ENCODE measurements at places on chromosomes 7 and 10.

- DNase-seq = no peak
Observed at GRCh38 chr7:36119005-36119706, 33.9 kb upstream of the EEPD1 start.

- no peak for DNase-seq
Observed at GRCh38 chr7:108071551-108071950, 58.6 kb downstream of the LAMB4 start.

GRCh38 chr10:82618007-82618406 is 743.0 kb downstream of the NRG3 start:
- DNase-seq = no peak

DNA sequence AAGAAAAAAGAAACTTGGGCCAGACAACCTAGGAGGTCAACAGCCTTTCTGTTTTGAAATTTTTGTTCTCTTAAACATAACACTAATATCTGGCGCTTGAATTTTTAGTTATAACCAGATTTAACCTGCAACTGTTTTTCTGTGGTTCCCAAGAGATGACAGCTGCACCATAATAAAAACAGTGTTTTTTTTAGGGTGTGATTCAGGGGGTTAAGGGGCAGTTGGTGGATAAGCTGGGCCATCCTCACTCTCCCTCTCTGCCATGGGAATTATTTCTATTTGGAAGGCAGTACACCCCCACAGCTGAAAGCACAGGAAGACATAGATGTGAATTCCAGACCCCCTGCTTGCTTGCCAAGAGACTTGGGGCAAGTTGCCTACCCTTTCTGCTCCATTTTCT is 20.1 kb upstream of the TM9SF3 start:
- DNase-seq = no peak

DNA sequence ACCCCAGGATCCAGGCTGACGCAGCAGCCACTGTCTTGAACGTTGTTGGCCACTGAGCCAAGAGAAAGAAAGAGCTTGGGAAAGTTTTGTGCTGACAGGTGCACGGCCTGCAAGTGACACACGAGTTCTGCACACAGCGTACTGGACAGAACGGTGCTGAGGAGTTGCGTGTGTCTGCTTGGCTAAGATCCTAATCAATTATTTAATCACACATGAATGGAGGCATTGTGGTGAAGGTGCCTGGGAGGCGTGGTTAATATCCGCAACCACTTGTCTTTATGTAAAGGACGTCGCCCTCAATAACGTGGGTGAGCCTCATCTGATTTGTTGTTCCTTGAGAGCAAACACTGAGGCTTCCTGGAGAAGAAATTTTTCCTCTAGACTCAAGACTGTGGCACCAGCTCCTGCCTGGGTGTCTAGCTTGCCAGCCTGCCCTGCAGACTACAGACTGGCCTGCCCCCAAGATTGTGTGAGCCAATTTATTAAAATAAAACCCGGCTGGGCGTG is 16.6 kb upstream of the GNA12 start:
- DNase-seq = no peak

DNA sequence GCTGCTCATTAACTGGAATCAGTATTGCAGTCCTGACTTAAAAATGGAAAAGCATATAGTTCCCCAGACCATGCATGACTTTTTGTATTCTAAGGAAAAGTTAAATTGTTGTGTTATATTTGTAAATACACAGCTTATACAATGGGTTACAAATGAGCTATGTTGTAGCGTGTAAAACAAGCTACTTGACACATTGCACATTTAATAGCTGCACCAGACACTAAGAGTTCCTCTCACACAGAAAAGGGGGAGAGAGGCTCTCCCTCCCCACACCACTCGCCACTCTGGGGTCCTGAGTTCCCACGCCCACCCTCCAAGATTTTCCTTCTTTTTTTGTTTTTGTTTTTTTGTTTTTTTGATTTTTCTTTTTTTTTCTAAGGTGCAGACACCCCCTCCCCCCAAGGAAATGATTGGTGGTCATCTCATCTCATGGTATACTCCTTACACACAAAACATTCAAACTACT is 6.3 kb downstream of the KLF6 start:
- DNase-seq = no peak

- no peak for DNase-seq
Observed at GRCh38 chr7:25870574-25870973, 281.4 kb upstream of the NFE2L3 start.

- no peak for DNase-seq
Observed at GRCh38 chr7:109246330-109247077, 676.8 kb downstream of the DNAJB9 start.

DNA sequence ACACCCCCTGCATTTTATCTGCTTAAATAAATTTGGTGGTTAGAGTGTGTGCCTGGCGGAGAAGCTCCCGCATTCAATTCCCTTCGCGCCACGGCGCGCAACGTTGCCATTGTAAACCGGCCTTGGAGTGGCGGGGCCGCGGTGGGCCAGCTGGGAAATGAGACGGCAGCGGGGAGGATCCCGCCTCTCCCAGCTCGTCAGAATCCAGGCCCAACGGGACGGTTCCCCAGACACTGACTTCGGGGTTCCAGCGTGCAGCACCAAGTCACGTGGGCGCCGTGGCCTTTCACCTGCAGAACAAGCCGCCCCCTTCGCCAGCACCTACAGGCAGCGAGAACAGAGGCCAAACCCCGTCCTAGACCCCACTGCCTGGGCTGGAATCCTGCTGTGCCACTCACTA is 103.4 kb downstream of the GRID1 start:
- DNase-seq = no peak

DNA sequence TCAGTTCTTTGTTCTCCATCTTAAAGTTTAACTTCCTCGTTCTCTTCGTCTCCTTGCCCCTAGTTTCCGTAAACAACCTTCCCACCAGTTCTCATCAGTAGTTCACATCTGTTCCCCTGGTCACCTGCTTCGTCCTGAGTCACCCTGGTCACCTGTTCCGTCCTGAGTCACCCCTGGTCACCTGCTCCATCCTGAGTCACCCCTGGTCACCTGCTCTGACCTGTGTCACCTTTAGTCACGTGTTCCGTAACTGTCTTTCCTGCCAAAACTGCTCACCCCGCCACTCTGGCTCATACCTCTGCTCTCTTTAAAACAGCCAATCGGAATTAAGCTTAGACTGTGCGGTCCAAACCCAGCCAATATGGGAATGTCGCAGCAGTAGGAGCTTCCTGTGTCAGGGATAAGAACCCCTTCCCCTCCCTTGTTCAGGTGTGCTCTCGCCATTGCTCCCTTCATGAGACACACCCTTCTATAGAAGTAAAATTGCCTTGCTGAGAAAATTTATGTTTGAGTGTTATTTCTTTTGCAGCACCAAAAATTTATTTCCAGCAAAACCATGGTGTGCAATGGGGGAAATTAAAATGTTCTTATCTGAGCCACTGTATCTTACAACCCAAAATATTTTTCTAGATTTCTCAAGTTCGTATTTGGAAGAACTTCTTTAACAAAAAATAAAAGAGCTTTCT is 112.2 kb downstream of the VIM start:
- DNase-seq = no peak

DNA sequence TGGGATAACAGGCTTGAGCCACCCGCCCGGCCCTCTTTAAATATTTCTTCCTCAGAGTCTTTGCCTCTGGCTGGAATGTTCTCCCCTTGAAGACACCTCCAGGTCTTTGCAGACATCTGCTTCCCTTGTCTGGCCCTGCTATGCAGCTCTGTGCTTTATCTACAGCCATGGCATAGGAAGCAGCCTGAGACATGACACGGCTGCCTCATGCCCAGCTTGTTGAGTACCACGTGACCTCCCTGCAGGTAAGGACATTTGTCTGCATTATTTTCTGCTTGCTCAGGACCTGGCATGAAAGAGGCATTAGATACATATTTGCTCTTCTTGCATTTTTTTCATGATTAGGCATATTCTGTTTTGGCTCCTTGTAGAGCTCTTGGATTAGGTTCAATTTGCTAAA is 113.8 kb upstream of the KLF6 start:
- no peak for DNase-seq

DNA sequence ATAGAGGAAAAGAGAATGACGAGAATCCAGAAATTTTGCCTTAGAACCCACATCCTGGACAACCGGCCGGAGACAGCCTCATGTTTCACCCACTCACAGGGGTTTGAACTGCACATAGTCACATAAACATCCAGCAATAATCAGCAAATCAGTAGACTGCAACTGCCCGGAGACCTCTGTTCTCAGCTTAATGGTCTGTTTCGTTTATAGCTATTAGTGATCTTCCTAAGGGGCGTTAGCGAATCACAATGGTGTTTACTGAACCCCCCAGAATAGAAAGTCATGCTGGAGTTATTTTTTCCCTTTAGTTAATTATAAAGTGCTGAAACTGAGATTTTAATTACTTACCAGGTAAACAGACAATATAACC is 98.4 kb downstream of the SFMBT2 start:
- DNase-seq = no peak

- DNase-seq = no peak
Observed at GRCh38 chr7:69882269-69882668, 284.0 kb downstream of the AUTS2 start.

DNA sequence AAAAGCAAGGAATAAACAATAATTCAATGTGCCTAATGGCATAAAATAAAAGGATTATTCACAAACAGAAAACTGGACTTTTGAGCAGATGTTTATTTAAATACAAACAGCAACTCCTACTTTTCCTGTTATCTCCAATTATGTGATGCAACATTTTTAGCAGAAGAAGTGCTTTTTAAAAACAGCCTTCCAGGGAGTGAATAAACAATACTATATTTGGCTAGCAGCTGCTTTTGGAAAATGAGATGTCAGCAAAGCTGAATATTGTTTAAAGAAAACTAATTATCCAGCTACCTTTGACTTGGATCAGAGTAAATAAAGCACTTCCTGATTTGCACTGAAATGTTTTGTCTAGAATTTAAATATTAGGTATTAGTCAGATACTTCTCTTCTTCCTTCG is 23.2 kb downstream of the CDK1 start:
- no peak for DNase-seq

GRCh38 chr7:727104-727805 is at the start of gene PRKAR1B:
PRKAR1B (minus strand) TSS chr7:727281; CDS start chr7:711505, 15,776 bp downstream.
- peak; percentile 21 for DNase-seq

DNA sequence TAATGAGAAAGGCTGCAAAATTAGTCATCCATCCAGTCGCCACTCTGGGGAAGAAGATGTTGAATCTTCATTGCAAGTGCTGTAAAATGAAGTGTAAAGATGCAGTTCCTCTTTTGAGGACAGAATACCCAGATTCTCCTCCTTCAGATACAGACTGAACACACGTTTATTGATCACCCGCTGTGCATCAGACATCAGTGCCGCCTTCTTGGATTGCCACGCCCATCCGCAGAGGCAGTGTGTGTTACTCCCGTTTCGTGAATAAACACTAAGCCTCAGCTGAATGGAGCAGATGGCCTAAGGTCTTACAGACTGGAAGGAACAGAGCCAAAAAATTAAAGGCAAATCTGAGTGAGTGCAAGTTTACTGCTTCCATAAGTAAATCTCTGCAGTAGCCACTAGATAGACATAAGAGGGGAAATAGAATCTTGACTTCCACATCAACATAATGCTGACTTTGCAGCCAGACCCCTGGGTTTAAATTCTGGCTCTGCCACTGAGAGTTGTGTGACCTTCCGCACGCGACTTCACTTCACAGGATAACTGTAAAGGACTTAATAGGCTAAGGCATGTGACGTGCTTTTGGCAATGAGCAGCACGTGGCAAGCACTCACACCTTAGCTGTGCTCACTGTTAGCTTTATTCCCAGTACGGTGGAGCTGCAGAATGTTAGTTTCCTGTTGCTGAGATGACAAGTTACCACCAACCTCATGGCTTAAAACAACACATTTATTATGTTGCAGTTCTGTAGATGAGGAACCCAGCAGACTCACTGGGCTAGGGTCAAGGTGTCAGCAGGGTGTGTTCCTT is 285.9 kb downstream of the CELF2 start:
- no peak for DNase-seq

DNA sequence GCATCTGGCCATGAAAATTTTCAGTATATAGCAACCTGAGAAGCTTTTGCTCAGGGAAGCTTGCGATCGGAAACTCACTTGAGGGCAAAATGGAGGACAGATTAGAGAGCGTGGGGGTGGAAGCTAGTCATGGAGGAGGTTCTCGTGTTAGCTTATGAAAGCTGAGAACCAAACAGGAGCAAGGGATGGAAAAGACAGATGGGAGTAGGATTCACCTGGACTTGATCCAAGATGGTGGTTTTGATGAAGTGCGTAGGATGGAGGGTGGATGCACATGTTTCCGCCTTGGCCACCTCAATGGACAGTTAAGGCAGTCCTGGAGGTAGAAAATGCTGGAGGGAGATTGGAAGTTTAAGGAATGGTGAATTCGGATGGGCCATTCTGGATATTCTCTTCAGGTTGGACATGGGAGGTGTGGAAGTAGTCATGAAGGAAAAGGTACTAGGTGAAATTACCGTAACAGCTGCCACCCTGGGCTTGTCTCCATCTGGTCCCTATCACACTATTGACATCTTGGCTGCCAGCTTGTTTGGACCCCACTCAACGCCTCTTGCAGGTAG is 6.3 kb upstream of the C10orf95 start:
- DNase-seq = no peak

DNA sequence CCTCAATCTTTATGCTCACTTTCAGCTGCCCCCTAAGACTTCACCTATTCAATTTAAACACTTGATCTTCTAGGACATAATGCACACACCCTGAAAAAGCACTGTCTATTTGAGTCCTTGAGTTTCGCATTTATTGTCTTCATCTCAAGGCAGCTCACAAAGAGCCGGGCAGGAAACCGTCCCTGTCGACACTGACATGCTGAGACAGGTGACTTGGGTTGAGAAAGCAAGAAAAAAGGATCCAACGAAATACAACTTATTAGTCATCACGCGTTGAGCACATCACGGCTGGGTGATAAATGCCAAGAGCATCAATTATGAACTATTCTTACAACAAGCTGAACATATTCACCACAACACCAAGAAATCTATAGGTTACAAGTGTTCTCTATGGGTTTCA is 91.1 kb downstream of the CALN1 start:
- no peak for DNase-seq

GRCh38 chr10:60334991-60335390 is 54.7 kb downstream of the ANK3 start:
- no peak for DNase-seq

DNA sequence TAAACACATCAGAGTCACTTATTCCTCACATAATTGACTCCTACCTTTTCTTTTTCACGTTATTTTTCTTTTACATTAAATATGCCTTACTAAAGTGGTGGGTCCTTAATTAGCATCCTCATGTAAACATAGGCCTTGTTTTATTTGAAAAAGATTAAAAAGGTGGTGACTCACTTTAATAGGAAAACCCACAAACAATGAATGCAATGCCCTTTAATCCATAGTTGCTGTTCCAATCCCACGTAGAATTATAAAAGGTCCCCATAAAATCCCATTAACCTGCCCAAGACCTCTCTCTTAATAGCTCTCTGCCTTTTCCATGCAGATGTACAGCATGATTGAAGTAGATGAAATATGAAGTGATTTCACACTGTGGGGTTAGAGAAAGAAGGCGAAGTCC is 32.2 kb downstream of the SLC16A12 start:
- no peak for DNase-seq

- peak; percentile 36 for DNase-seq
Observed at GRCh38 chr7:5477723-5478531, 54.3 kb upstream of the TNRC18 start.

DNA sequence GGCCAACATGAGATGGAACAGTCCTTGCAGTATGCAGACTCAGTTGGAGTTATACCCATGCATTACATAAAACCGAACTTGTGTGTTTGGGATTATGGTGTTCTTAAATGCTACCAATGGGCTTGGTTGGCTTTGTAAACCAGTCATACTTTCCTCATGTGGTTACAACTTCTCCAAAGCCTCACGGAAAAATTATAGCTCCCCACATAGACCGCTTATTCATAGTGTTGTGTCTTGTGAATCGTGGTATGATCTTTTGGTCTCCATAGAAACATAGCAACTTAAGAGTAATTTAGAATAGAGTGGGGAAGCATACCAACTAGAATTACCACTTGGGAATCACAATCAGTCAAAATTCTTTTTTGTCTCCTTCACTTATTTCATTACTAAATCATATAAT is 112.3 kb upstream of the FZD1 start:
- no peak for DNase-seq

Data from CD4-positive, alpha-beta T cell treated with Interleukin-1 beta for 1 hour (primary cell).